NCI-H1436 (cell line): ENCODE measurements at places on chromosomes 3 and 15.

DNA sequence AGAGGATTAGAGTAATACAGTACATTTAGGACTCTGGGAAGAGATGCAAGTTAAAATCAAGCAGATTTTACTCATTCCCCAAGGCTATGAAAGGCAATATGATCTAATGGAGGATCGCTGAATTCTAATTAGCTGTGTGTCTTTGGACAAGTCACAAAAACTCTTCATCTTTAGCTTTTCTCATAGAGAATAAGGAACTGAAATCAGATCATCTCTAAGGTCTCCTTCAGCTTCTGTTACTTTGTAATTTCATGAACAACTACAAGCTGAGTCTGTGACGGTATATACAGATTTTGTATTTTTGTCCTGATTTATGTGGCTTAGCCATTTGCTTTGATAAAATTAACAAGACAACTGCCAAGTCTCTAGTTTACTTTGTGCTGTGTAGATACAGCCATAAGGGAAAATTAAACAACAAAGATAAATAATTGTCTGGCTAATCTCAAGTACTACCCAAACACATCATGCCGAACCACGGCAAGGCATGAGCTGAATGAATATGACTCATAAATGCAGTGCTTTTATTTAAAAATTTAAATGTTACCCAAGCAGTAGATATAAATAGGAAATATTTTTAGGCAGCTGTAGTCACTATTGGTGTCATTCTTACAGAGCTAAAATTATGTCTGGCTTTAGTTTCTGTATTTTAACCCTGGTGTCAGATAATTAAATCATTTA, 81.5 kb downstream of the GAP43 start:
- DNase-seq: peak; percentile 18

DNA sequence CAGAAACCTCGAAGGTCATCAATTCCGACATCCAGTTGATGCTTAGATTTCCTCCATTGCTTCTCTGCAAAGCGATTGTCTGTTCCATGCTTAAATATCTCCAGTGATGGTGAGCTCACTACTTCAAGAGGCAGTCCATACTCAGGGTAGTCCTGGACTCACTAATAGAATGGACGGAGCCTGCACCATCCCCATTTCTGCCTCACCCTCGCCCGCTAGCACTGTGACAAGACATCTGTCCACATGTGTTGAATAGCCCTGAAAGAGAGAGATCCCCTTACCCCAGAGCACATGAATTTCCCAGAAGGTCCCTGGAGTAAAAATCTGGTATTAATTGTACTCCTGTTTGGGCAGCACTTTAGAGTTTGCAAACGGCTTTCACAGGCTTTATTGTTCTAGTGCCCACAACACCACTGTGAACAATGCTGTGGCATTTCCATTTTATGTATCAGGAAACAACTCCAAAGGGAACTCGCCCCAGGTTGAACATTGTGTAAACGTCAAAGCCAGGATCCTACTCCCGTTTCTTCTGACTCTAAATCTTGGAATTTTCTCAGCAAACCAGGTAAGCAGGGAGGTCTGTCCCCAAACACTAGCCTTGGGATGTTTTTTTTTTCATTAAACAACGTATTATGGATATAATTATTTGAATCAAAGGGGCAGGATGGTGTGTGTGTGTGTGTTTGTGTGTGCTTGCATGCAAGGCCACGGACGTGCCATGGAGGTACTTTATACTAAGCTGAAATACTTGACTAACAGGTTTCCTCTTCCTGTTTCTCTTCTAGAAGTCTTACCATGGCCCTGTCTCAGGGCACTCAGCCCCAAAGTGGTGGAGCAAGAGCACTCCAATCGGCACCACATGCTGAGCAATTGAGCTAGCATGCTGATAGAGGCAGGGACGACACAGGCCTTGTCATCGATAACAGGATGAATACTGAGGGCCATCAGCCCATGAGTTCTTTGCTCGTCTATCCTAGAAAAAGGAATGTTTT, 198.3 kb downstream of the OPA1 start:
- DNase-seq: no peak

- no peak for DNase-seq
Observed at GRCh38 chr3:59027607-59028006, 22.2 kb downstream of the CFAP20DC start.

- DNase-seq: no peak
Observed at GRCh38 chr3:183220828-183221227, 32.2 kb upstream of the B3GNT5 start.

- DNase-seq: no peak
Observed at GRCh38 chr3:74766405-74766804, 151.9 kb upstream of the CNTN3 start.

DNA sequence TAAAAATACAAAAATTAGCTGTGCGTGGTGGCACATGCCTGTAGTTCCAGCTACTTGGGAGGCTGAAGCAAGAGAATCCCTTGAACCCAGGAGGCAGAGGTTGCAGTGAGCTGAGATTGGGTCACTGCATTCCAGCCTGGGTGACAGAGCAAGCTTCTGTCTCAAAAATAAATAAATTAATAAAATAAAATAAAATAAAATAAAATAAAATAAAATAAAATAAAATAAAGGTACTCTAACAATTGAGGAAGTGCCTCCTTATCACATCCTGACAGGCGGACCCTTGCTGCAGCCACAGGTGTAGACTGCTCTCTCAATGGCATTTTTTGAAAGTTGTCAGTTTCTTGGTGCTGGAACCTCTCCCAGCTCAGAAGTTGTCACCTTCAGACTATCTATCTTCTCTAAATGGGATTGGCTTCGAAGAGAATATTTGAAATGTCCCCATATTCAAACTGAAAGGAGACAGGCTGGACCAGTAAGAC, 304.1 kb downstream of the RORA start:
- DNase-seq: no peak

DNA sequence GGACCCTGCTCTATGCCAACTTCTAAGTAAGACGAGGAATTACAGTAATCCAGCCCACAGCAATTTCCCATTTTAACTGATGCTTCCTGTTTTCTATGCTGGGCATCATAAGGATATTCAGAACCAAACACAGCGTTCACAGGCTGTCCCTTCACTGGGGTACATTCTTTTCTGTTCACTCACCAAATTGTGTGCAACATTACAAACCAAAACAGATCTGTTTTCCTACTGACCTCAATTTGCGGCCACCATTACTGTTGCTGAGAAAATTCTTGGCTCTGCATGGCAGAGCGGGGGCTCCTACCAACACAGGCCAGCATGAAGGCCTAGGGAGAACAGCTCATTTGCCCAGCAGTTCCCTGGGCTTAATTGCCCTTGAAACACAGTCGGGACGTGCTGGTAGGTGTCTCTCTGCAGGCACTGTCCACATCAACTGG, 76.5 kb downstream of the MYO1E start:
- no peak for DNase-seq

DNA sequence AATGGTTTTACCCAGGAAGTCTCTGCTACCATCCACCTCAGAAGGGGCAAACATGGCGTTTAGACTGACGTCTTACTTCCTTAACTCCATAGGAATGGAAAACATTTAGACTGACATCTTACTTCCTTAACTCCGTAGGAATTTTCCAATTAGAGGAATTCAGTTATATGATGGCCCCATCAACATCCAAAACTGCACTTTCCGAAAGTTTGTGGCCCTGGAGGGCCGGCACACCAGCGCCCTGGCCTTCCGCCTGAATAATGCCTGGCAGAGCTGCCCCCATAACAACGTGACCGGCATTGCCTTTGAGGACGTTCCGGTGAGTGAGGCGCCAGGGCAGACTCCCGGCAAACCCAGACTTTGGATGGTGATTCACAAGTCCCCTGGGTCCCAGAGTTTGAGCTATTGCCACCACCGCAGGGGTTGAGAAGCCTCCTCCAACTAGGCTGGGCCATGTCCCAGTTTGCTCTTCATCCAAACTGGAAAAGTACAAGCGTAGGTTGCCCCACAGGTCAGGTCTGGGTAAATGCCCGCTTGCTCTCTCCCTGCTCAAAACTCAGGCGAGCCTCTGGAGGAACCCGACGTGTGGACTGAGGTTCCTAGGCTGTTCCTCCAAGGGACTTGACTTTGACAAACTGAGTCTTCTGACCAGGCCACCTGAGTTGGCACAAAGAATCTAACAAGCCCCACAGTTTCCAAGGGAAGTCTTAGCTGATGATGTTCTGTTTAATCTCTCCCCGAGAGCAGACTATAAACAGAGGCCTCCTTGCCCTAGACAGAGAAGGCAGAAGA, 57.7 kb downstream of the MESD start:
- DNase-seq: no peak

DNA sequence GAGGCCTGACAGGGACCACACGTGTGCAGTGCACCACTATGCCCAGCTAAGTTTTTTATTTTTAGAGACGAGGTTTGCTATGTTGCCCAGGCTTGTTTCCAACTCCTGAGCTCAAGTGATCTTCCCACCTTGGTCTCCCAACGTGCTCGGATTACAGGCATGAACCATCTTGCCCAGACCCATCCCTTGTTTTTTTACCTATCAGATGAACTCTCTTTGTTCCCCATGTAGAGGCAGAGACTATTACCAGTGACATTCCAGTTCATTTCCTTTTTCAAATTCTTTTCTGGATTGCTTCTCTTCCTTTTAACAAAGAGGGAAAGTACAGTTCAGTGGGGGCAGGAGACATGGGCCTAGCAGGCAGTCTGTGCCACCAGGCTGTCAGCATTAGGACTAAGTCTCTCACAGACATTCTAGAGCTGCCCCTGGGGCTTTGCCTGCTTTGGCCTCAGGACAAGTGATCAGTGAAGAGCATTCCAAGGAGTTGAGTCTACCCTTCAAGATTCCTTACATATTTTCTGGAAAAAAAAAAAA, 103.5 kb upstream of the SLC7A14 start:
- no peak for DNase-seq

DNA sequence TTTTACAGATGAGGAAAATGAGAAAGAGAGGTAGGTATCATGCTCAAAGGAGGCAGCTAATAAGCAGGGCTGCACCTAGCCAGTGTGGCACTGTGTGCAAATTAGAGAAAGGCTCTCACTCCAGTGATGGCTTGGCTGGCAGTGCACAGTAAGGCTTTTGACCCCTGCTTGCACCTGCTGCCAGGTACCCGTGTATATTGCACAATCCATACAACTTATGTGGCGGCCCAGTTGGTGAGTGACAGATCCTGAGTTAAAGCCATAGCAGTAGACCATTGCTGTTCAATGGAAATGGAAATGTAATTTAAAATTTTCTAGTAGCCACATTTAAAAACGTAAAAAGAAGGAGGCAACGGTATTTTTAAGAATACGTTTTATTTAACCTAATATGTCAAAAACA, 266.4 kb upstream of the AZI2 start:
- DNase-seq: no peak

GRCh38 chr15:76206325-76206976, 104.8 kb downstream of the ETFA start:
- peak; percentile 86 for DNase-seq

DNA sequence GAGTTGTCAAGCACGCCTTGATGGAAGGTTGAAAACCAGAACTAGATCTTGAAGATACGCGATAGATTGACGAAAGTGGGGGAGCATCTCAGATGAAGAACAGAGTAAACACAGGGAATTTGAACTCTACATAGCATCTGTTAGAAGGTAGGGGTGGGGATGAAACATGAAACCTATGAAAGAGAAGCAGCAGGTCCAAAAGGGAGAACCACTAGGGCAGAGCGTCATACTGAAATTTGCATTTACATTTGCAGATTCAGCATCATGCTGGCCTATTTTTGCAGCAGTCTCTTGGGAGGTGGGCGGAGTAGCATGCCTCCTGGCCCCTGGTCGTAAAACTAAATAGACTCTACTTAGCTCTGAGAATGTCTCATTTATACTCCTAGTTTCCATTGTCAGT, 46.1 kb upstream of the RASGRP1 start:
- DNase-seq: no peak

GRCh38 chr15:70209499-70209898, 111.8 kb upstream of the TLE3 start:
- no peak for DNase-seq

GRCh38 chr3:42376344-42376798, 34.0 kb downstream of the LYZL4 start:
- no peak for DNase-seq

- DNase-seq: no peak
Observed at GRCh38 chr3:72375237-72376076, 472.8 kb downstream of the SHQ1 start.

DNA sequence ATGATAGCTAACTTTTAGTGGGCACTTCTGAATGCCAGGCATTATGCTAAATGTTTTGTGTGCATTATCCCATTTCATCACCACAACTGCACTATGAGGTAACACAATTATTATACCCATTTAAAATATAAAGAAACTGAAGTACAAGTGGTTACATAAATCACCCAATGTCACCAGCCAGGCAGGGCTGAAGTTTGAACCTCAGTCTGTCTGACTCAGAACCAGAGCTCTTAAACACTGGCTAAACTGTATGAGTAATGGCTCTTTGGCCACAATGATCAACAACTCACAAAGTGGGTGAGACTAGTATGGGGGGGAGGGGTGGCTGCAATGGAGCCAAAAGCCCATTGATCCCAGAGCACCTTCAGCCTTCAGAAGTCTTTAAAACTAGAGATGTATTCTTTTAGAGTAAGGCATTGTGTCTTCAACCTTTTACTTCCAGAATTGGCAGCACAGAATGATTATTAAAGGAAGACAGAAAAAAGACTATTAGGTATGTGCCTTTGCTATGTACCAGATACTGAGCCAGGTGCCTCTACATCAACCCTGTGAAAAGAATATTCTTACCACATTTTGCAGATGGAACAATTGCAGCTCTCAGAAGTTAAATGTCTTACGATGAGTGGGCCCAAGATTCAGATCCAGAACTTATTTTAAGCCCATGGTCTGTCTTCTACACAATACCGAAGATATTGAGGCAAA, 166.9 kb downstream of the UACA start:
- no peak for DNase-seq

DNA sequence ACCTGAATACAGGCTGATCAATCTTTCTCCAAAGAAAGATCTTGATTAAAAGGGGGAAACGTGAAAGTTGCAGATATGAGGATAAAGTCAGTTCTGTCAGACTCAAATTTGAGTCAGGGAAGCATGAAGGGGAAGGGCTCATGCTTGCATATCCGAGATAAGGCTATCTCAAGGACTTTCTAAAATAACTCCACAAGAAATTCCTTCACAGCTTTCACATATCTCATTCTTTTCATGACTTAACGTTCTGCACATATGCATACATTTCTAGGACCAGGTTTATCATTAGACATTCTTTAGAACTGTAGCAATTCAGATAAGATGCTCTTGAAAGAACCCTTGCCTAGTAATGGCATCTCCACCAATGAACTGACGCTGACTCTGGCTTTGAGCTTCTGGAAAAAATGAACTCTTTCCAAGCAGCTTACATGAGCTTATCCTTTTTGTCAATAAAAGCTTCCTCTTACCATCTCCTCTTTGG, 15.9 kb downstream of the SH3GL3 start:
- no peak for DNase-seq
